ENCODE measurements at places on chromosomes 5 and 9. TPM values are rescaled to one million over a fixed set of nuclear protein-coding genes. Genes with fewer than 3 reads are reported as not detected.

- no peaks in the 10 kb centered on the region for H3K4me1 ChIP-seq
- no peaks in the 10 kb centered on the region for H3K36me3 ChIP-seq
- H3K27me3 ChIP-seq, result peaks cover 22% of the 10 kb centered on the region
- DNase-seq, result no peak
- H3K4me3 ChIP-seq, result no peak overlapping the region
Observed at GRCh38 chr9:137048655-137049543, 2.9 kb upstream of the NPDC1 start.

DNA sequence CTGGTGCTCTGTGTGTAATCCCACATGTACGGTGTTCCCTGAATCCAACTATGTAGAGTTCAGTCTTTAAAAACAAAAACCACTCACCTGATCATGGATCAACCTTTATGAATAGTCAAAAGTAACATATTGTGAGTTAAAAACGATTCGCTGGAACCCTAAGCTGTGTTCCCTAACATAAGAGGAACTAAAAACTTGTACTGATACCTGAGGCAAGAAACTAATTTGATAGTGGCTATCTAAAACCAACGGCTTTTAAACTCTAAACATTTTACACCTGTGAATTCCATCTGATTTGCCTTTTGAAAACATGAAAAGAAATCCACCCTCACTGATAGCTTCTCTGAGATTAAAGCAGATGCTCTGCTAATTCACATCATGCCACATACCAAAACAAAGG is 101.5 kb downstream of the DEPDC1B start:
- DNase-seq, result no peak
- peaks cover 4% of the 10 kb centered on the region for H3K36me3 ChIP-seq
- peaks cover 16% of the 10 kb centered on the region for H3K4me1 ChIP-seq
- H3K4me3 ChIP-seq, result no peak overlapping the region
- H3K27ac ChIP-seq, result peak overlapping the region; percentile 35

PCDHA9 gene
- polyA plus RNA-seq, result not detected

DNA sequence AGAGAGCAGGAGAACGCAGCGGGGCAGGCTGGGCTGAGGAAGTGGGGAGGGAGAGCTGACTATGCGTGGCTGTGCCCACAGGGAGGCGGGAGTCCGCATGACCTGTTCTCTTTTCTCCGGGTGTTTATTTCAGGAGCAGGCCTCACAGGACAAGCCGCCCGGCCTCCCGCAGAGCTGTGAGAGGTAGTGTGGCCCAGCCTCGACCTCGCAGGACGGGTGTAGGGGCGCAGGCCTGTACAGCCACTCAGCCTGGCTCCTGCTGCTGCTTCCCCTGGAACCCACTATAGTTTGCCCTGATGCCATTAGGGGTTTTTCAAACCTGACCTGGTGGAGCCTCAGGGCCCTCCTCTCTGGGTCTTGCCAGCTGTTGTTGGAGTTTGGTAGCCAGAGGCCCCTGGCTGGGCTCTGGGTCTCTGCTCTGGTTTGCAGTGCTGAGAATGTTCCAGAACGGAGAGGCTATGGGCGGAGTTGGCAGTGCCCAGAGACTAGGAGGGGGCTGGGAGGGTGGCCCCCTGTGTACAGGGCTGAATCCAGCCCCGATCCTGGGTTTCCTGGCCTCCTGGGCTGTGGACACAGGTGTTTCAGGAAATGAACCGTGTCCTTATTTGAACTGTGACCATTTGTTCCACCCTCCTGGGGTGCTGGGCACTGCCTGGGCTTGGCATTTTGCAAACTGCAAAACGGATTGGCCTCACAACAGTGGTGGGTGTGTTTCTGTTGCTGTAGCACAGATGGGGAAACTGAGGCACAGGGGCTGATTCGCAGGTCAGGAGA is 78.8 kb downstream of the WNK2 start:
- DNase-seq, result no peak
- H3K4me1 ChIP-seq, result no peaks in the 10 kb centered on the region
- H3K27ac ChIP-seq, result no peak overlapping the region
- peaks cover 10% of the 10 kb centered on the region for H3K27me3 ChIP-seq
- no peaks in the 10 kb centered on the region for H3K36me3 ChIP-seq

DNA sequence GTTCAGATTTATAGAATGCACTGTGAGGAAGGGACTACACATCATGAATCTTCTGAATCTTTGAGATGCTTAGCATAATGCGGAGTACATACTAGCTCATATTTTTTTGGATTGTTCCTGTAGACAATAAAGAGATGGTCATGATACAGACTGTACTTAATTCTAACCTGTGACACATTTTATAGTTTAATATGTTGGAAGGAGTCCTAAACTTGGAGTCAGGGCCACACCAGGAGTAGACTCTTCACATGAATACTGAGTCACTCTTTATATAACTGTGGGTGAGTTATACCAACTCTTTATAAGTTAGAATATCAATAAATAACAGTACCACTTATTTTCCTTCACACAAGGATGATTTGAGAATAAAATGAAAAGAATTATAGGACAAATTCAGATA is 16.9 kb downstream of the C9orf85 start:
- peaks cover 6% of the 10 kb centered on the region for H3K36me3 ChIP-seq
- H3K27ac ChIP-seq, result no peak overlapping the region
- no peaks in the 10 kb centered on the region for H3K27me3 ChIP-seq

- peaks cover 5% of the 10 kb centered on the region for H3K36me3 ChIP-seq
- no peak overlapping the region for H3K27ac ChIP-seq
- peaks cover 35% of the 10 kb centered on the region for H3K4me1 ChIP-seq
- no peaks in the 10 kb centered on the region for H3K27me3 ChIP-seq
- DNase-seq, result no peak
- H3K4me3 ChIP-seq, result no peak overlapping the region
Observed at GRCh38 chr5:121969660-121970295, 8.0 kb downstream of the SRFBP1 start.

SOX30 gene
- 0.07 TPM for polyA plus RNA-seq

- no peak overlapping the region for H3K4me3 ChIP-seq
- no peak overlapping the region for H3K27ac ChIP-seq
- no peaks in the 10 kb centered on the region for H3K36me3 ChIP-seq
- no peak for DNase-seq
- H3K27me3 ChIP-seq, result peaks cover 6% of the 10 kb centered on the region
- H3K4me1 ChIP-seq, result no peaks in the 10 kb centered on the region
Observed at GRCh38 chr5:58466939-58467338, 7.1 kb upstream of the PLK2 start.

TSSK1B gene
- polyA plus RNA-seq, result not detected

DAPK1 gene
- 1.3 TPM for polyA plus RNA-seq

CTSL gene
- polyA plus RNA-seq, result 0.49 TPM

KIF24 gene
- polyA plus RNA-seq, result 0.25 TPM

Data from immature natural killer cell (primary cell).